Activated T-helper 9 cell treated with anti-CD3 and anti-CD28 coated beads, Interleukin-2, amount 50 U/mL, for 16 hours (primary cell): ENCODE measurements at places on chromosomes 1 and 21.

- no peak for DNase-seq
These were observed 48.1 kb upstream of the ANGPTL1 start for GRCh38 chr1:178918955-178919354.

GRCh38 chr1:110033421-110033820 lies 1.0 kb upstream of the STRIP1 start:
- no peak for DNase-seq

DNA sequence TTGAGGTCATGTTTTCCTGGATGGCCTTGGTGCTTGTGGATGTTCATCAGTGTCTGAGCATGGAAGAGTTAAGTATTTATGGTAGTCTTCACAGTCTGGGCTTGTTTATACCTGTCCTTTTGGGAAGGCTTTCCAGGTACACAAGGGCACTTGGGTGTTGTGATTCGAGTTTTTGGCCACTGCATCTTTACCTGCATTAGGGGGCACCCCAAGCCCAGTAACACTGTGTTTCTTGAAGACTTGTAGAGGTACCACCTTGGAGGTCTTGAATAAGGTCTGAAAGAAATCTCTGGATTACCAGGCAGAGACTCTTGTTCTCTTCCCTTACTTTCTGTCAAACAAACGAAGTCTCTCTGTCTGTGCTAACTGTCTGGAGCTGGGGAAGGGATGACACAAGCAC lies 34.4 kb upstream of the ROR1 start:
- no peak for DNase-seq

- no peak for DNase-seq
These were observed 2.4 kb downstream of the ELF3 start for GRCh38 chr1:202012544-202013478.

DNA sequence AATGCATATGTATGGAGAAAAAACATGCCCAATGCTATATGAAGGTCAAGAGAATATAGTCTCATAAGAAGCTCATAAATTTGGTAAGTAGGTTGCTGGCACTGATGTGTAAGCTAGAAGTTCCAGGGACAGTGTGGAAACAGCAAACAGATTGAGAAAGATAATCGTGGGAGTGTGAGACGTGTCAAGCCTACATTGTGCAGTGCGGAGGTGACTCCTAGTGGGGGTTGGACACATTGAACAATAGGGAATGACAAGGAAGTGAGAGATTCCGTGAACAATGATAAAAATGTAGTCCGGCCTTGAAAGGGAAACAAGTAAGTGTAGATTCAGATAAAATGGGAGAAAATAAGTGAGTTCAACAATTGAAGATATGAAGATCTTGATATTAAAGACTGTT lies 788.4 kb upstream of the PRMT6 start:
- DNase-seq, result no peak
